Coronary artery (tissue), 2 donors: ENCODE measurements at places on chromosomes 7 and 10.

GRCh38 chr7:50119815-50120637 is 27.0 kb upstream of the ZPBP start:
- no peak for DNase-seq

GRCh38 chr7:73519867-73520672 is 2.0 kb downstream of the BAZ1B start:
- DNase-seq: no peak

GRCh38 chr7:16558761-16559302 is 32.2 kb downstream of the LRRC72 start:
- no peak for DNase-seq

GRCh38 chr7:84844771-84845170 is 342.1 kb downstream of the SEMA3D start:
- DNase-seq: no peak

DNA sequence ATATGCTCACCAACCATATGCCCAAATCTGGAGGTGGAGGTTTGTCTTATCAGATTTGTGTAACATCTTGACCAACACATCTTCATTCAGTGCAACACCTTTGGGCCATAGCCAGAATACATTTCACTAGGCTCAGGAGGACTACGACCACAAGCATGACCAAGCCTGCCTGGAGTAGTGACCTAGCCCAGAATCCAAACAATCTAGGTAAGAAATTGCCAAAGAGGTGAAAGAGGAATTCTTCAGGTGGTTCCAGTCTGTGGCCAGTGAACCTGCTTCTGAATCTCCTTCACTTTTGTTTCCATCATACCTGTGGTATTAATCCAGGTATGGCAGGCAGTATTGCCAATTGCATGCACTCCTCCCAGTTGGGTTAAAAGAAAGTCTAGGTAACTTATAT is 112.8 kb upstream of the RAB18 start:
- DNase-seq: no peak

- no peak for DNase-seq
Measured at GRCh38 chr7:32564542-32564941, 69.3 kb downstream of the AVL9 start.

DNA sequence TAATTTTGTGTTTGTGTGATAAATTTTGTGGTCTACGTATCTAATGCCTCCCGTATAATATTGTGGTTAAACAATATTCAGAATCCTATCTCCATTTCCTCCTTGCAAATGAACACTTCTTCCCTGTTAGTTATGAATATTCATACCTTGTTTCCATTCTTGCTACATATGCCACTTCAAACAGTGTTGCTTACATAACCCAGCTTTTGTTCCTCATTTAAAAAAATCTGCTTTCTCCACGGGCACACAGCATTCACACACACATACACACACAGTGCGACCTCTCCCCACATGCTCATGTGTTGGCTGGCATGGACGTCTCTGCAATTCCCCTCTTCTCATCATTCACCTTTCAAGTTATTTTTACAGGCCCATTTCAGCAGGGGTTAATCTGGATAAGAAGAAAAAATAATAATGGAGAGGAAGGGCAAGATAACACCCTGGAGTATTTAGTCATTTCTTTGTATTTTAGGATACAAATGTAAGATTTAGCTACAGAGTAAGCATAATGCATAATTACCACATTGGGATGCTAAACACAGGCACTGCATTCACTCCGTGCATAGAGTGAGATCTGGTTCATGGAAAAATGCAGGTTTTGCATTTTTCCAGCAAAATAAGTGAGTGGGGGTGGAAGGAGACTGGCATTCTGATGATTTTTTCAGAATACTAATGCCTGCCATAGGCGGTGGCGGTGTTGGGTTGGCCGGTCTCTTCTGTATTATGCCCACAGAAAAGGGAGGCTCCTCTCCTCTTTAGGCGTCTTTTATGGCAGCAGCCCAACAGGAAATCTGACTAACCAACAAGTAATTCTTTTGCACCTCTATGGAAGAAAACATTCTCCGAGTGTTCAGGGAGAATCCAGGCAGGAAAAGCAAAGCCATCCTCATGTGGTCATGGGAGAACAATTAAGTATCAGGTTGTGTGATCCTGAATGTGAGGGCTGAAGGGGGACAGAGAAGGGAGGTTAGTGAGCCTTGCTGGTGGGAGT is 31.7 kb upstream of the ELMO1 start:
- no peak for DNase-seq

DNA sequence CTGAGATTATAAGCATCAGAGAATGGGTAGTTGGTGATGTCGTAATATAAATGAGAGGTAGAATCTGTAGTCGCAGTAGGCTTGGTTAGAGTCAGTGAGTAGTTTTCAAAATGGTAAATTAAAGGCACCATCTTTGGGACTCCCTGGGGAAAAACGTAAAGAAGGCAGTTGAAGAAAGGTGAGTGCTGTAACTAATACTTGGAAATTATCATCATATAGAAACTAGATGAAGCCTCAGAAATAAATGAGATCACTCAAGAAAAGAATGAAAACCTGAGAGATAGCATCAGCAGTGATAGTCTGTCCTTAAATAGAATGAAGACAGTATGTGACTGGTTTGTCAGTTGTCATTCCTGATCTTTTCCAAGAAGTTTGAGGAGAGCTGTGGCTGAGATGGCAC is 23.8 kb downstream of the PALS2 start:
- no peak for DNase-seq

GRCh38 chr7:38122501-38122900 is 55.5 kb upstream of the STARD3NL start:
- no peak for DNase-seq

DNA sequence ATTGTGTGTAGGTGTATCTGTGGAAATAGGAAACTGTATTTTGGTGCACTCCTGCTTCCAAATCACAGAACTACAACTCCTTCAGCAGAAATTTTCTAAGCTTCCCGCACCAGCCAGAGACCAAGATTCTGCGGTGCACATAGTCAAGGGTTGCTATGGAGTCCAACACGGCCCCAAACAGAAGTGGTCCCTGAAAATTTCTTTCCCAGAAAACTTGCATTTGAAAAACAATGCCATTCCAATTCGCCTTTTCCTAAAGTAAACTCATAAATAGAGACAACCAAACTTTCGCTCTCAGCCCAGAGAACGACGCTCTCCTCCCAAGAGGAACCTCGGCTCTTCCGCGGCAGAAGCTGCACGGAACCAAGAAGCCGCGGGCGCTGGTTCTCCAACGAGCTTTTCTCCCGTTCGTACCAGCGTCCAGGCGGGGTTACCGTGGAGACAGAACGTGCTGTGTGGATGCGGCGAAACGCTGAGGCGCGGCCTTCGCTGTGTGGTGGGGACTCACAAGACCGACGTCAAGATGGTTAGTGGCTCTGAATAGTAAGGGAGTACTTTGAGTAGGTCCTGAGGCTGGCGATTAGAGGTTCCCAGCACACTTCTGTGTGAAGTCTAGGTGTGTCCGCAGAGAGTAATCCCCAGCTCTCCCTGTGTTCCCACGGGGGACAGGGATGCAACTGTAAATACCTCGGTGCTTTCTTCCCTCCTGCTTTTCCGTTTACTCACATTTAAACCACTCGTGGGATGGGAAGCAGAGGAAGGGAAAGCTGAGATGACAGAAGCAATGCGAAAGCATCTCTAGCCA is 24.0 kb upstream of the ZC3HAV1 start:
- peak; percentile 91 for DNase-seq

DNA sequence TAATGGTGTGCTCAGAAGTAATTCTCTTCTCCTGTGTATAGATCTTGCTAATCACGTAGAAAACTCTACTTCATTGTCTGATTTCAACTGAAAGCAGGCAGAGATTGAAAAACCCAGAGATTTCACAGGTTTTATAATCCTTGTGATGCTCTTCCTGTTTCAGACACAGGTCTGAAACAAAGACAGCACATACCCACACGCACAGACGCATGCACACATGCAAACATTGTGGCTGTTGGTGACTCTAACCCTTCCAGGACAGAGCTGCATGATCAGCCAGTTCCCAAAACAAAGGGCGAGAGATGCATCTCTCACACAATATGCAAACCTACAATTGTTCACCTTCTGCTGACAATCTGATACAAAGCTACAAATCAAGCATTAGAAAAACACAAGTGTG is 11.1 kb upstream of the TFEC start:
- DNase-seq: no peak

DNA sequence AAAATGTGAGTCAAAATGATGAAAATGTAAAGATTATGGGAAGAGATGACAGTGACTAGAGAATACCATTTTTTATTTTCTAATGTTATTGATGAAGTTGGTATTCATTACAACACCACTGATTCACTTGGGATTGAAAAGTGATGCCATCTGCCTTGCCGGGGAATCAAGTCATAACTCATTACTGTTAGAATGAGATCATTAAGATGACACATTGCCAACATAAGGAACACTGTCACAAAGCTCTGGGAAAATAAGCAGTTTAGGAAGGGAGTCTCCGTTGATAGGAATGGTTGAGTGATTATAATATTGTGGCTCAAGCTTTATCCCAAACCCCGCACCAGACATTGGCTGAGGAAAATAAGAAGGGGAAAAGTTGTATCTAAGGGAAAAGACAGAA is 121.5 kb upstream of the PLPP4 start:
- no peak for DNase-seq

DNA sequence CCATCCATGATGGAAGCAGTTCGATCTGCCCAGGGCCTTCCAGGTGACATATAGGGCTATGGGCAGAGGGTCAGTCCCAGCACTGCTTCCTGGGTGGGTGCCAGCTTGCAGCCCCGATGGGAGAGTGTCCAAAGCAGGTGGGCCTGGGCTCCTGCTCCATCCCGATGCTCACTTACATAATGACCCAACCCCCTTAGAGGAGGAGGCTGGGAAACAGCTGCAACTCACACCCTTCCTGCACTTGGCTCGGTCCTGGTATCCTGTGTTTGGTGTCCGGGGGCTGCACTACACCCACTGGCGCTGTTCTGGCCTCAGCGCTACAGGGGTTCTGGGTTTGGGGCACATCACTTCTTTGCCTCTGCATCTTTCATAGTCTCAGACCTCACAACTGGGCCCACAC is 58.5 kb downstream of the PKD1L1 start:
- DNase-seq: no peak

- DNase-seq: no peak
Measured at GRCh38 chr7:115009736-115010440, 88.0 kb downstream of the MDFIC start.

DNA sequence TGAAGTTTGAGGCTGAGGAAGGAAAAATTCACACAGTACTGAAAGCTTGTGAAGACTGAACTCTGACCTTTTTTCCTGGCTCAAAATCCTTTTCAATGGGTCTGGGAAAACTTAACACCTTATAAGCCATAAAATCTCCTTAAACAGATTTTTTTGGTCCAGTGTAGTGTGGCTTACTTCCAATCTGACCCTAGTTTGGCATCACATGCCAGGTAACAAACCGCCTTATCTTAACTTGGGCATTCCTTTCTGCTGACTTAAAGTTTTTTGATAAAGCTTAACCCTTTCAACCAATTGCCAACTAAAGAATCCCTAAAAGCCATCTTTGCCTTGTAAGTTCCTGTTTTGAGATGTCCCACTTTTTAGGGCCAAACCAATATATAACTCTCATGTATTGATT is 13.2 kb upstream of the ITPRID1 start:
- no peak for DNase-seq

GRCh38 chr7:70773406-70773805 is 358.5 kb upstream of the GALNT17 start:
- DNase-seq: no peak

- peak; percentile 46 for DNase-seq
Measured at GRCh38 chr10:113042868-113043267, 92.8 kb downstream of the TCF7L2 start.

GRCh38 chr7:144386741-144387140 is 16.8 kb downstream of the NOBOX start:
- DNase-seq: peak; percentile 12

- no peak for DNase-seq
Measured at GRCh38 chr7:20839196-20839735, 52.6 kb upstream of the SP8 start.

- no peak for DNase-seq
Measured at GRCh38 chr10:119403921-119404320, 138.6 kb downstream of the RGS10 start.

DNA sequence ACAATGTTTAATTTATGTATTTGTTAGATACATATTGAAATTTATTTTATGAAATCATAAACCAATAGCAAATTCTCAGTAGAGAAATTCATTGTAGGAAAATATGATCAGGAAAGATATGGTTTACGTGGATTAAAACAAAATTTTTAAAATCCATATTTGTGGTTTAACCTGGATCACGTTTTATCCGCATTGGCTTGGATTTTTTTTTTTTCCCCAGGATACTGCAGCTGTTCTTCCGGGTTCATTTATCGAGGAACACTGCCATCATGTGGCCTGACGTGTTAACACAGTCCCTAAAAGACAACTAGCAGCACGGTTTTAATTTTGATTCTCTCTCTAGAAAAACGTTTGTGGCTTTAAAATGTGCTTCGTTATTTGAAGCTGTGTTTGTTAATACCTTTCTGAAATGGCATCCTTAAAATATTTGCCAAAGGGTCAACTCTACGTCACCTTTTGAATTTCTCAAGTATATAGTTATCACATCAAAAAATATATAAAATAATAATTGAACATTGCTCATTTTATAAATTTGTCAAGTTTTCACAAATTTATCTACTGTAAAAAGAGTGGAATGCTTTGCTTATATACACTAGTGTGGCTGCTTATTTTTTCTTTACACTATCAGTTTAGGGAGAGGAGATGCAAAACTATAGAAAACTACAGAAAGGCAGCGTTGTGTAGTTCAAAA is 8.7 kb upstream of the ASB4 start:
- DNase-seq: no peak
